Esophagus mucosa (tissue), 1 donor: ENCODE measurements at places on chromosomes 11 and 22. TPM values are rescaled to one million over a fixed set of nuclear protein-coding genes. Genes with fewer than 3 reads are reported as not detected.

GRCh38 chr11:95035316-95035715 is 10.3 kb downstream of the KDM4E start:
- no peak for ATAC-seq

Gene KCNJ4
- not detected for total RNA-seq

DNA sequence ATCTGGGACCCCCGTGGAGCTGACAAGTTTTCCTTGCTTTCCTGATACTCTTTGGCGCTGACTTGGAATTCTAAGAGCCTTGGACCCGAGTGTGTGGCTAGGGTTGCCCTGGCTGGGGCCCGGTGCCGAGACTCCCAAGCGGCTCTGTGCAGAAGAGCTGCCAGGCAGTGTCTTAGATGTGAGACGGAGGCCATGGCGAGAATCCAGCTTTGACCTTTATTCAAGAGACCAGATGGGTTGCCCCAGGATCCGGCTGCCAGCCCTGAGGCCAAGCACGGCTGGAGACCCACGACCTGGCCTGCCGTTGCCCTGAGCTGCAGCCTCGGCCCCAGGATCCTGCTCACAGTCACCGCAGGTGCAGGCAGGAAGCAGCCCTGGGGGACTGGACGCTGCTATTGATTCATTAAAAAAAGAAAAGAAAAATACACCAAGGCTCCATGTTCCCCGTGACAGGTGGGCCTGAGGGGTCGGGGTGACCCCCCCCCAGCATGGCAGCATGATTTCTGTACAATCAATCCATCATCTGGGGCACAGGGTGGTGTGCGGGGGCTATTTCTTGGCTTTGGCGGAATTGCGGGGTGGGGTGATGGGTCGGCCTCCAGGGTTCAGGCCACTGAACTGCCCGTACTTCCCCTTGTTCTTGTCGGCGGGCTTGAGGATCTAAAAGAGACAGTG is 3.5 kb downstream of the PPP1CA start:
- ATAC-seq = no peak

- ATAC-seq = no peak
Measured at GRCh38 chr11:80958987-80959386, 1518.2 kb upstream of the TENM4 start.

DNA sequence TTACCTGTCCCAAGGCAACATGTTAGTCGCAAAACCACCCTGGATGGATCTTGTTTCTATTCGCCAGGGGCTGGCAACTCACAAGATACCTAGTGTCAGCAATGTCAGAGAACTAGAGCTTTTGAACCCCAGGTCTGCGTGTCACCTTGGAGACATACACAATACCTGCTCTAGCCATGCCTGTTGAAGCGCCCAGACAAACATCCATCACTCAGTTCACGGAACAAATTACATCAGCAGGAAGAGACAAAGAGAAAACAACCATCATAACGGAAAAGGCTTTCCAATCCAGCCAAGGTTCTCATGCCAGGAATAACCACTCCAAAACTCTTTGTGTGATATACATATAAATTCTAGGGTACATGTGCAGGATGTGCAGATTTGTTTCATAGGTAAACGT is 2.2 kb downstream of the CD59 start:
- ATAC-seq = no peak

Gene OR8D2
- total RNA-seq = not detected

DNA sequence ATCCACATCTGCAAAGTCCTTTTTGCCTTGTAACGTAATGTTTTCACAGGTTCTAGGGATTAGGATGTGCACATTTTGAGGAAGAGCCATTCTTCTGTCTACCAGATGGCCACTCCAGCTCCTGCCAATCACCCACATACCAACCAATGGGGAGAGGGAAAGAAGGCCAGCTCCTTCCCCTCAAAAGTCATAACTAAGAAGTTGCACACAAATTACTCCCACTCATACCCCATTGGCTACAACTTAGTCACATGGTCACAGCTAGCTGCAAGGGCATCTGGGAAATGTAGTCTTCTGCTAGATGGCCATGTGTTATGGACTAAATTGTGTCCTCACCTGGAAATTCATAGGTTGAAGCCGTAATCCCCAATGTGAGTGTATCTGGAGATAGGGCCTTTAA is 15.4 kb upstream of the MYOD1 start:
- ATAC-seq = no peak

DNA sequence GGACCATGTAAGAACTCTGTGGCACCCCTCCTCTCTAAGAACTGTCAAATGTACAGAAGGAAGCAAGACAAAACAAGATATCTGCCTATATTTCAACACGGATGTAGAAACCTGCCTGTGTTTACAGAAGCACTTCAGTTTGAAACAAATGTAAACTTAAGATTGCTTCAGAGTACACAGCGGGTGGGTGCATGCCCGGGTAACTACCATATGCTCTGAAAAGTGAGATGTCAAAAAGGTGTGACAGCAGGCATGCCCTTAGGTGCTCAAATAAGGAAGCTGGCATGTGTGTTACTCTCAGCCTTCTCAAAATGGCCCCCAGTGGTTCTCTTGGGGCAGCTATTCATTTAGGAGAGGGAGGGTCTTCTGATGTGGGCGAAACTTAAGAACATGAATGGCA is 5.2 kb downstream of the ACP2 start:
- ATAC-seq = peak; percentile 63

Gene SNX32
- 0.12 TPM for total RNA-seq

DNA sequence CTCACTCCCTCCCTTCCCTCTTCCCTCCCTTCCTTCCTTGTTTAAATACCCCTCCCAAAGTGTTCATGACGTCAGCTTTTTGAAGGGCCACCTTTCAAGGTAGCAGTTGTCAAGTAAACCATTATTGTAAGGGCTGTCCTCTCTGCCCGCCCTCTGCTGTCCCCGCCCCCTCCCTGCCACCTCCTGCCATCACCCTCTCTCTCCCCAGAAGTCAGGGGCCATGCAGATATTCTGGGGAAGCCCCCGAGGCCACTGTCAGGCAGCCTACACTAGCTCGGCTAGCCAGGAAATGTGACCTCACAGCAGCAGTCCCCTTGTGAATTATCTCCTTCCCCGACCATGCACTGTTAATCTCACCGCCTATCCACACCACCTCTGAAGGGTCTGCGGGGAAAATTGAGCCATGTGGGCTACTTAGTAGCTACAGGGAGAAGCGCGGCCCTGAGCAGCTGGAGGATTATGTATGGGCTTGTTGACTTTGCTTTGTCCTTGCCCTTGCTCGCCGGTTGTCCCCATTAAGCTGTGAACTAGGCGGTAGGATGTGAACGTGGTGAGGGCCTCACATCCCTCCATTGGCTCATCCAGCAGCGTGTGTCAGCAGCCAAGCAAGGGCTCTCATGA is 42.1 kb upstream of the ATXN10 start:
- no peak for ATAC-seq

Gene ABTB2
- 3.4 TPM for total RNA-seq

DNA sequence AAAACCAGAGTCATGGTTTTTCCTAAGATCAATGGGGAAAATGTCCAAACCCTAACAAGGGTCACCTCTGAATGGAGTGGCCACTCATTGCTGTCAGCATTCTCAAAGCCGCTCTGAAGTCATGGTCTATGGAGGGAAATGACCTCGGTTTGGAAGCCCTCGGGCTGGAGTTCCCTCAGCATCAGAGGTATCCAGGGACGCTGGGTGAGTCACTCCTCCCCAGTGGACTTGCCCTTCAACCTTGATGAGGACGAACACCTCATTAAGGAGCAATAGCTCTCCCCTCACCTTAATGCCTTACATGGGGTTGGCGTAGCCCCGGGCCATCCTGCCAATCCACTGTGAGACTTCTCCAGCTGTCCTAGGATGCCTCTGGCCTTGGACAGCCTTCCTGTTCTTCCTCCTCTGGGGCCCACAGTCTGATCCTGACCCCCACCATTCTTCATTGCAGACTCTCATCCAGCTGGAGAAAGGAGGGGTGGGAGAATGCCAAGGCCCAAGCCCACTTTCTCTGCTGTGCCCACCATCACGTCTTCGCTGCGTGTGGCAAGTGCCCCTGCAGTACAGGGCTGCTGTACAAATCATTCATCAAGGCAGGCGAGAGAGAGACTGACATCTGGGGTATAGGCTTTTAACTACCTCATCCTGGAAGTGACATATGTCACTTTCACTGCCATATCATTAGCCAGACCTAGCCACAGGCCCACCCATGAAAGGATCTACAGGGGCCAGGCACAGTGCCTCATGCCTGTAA is 25.4 kb upstream of the MYH9 start:
- ATAC-seq = no peak

DNA sequence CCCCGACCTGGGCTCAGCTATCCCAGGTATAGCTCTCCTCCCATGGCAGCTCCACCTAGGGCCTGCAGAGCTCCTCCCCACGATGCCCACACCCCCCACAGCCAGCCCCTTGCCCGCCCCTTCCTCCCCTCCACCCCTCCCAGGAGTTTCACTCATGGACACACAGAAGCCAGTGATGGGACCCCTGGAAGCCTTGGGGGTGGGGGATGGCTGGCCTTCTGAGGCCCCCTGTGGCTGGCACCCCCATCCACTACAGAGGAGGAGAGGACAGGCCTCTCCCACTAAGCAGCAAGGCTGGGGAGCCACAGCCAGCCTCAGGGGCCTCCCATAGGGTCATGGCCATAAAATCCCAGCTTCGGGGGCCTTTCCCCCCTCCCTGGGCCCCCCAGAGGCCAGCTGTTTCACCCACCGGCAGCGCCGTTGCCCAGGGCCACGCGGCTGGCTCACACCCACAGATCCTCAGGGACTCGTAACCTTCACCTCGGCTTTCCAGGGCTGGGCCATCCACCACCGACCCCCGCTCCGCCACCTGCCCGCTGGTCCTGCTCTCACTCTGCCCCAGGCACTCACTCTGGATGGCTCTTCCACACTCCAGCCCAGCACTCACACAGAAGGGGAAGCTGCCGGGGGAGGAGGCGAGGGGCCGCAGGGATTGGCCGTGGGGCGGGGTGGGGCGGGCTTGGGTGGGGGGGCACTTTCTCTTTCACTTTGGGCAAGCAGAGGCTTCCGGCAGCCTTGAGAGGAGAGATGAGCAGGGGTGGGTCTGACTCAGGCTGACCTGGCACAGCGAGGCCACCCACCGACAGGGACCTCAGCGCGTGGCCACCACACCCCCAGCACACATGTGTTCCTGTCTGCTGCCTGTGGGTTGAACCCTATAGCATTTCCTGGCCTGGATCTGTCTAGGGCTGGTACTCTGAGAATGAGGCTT is 2.2 kb downstream of the SLC25A22 start:
- peak; percentile 21 for ATAC-seq

Gene MYEOV
- total RNA-seq = 4.7 TPM

GRCh38 chr11:64484191-64485022 is 106.6 kb upstream of the SLC22A12 start:
- no peak for ATAC-seq

Gene SCN3B
- 0.24 TPM for total RNA-seq

DNA sequence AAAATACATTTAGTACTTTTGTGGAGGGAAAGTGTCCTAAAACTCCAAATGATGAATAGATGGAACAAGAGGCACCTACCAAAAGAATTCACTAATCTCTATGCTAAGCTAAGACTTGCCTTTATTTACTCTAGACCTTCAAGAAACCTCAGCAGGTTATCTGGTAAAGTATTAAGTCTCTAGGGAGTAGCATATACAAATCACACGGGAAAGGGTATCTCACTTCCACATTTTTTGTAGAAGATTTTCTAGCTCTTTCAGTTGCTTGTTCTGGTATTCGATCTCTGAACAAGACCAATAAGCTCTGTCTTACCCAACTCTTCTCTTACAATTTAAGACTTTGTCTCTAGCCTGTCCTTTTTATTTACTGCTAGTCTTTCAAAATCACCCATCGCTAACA is 18.1 kb upstream of the CADM1 start:
- ATAC-seq = no peak

GRCh38 chr11:13277768-13278608 is at the start of gene BMAL1:
Gene BMAL1 (plus strand): TSS chr11:13277790. CDS start chr11:13354309, 76,519 bp downstream.
- peak; percentile 19 for ATAC-seq

Gene SMIM35
- total RNA-seq = not detected

Gene FAM83F
- total RNA-seq = 50.7 TPM

GRCh38 chr22:38035530-38035885 is 21.7 kb upstream of the PICK1 start:
- no peak for ATAC-seq

GRCh38 chr22:38694940-38695339 is 5.8 kb downstream of the JOSD1 start:
- peak; percentile 21 for ATAC-seq

GRCh38 chr11:119318240-119319135 is 1.6 kb upstream of the MCAM start:
- ATAC-seq = peak; percentile 32

Gene DERL3
- total RNA-seq = 1.5 TPM

GRCh38 chr11:18308242-18308641 is 13.7 kb downstream of the HPS5 start:
- no peak for ATAC-seq

DNA sequence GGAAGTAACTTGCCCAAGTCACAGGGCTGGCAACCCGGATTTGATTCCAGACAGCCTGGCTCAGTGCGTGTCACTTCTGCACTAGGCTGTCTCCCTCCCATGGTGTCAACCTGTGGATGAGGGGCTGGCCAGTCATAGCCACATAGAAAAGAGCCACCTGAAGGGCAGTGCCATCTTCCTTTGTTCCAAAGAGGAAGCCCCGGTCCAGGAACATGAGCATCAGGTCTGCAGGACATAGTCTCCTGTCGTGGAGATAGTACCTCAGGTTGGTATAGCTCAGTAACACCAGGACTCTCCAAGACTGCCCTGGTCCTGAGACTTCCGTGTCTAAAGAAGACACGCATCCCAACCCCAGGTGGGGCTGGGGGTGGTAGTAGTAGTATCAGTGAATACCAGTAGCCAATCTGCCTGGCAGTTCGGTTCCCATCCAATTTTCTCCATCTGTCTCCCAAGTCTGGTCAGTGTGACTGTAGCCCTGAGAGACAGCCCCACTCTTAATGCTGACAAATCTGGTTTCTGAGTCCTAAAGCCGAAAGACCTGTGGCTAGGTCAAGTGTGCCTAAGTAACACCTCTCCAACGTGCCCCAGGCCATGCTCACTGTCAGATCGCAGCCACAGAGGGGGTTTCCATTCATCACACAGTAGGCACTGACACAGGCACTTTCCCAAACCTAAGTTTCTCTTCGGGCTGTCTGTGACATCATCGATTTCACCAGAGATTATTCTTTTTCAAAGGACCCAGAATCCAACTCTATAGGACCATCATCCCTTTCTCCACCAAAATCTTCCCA is 33.1 kb downstream of the C11orf58 start:
- no peak for ATAC-seq
